ENCODE measurements at places on chromosomes 7 and 10.

GRCh38 chr10:23453465-23453864 lies 14.6 kb downstream of the OTUD1 start:
- no peak for DNase-seq

GRCh38 chr7:68511281-68511680 lies 1087.0 kb upstream of the AUTS2 start:
- DNase-seq, result no peak

- no peak for DNase-seq
These were observed at the start of gene DPY19L1 for GRCh38 chr7:35037211-35037525. TSS of gene DPY19L1 (minus strand) at chr7:35037485. CDS start at chr7:35037394, 91 bp downstream.

DNA sequence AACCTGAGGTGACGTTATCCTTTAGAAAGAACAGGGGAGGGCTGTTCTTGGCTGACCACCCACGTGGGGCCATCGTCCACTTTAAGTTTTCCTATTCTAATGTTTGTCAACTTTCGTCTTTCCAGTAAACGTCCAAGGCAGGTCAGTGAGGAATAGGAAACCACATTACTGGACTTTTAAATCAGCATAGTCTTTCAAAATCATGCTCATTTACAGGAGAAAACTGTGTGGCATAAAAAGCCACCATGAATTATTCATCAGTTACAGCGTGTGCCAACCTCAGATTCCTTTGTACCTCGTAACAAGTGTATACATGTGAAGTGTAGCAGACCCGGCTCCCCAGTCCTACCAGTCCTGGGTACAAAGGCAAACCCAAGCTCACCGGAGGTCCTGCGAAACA lies 25.1 kb upstream of the ABLIM1 start:
- no peak for DNase-seq

- no peak for DNase-seq
These were observed 10.8 kb upstream of the ZNF862 start for GRCh38 chr7:149827089-149827981.

- peak; percentile 61 for DNase-seq
These were observed 37.5 kb downstream of the GDI2 start for GRCh38 chr10:5775685-5776084.

GRCh38 chr10:90269699-90270098 lies 568.3 kb downstream of the KIF20B start:
- DNase-seq, result no peak

DNA sequence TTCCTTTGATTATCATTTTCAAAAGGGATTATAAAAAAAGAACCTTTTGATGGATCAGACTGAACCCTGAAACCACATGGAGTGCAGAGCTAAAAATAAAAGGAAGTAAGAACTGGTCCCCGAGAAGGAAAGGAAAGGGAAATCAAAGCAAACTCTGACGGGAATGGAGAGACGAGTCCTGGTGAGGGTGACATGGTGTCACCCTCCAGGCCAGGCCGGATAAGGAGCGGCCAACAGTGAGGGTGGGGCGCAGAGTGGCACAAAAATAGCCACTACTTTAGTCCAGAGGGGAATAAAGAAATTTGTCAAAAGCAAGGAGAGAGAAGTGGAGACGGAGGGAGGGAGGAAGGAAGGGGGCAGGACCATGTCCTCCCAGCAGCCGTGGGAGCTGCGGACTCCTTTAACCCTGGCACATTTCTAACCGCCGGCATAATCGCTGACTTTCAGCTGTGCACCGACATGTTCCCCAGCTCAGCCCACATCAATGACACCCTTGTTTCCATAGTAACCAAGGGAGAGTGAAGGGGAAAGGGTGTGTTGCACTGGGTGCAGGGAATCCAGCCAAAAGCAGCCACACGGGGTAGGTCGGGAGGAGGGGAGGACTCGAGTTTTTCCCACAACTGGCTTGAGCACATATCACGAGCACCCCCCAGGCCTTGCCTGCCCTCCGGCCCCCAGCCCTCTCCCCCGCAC lies 29.7 kb downstream of the TRIM8 start:
- DNase-seq, result peak; percentile 36

- DNase-seq, result no peak
These were observed 855.8 kb downstream of the GATA3 start for GRCh38 chr10:8910314-8910713.

- DNase-seq, result no peak
These were observed 24.8 kb upstream of the TRIM8 start for GRCh38 chr10:102619281-102619981.

DNA sequence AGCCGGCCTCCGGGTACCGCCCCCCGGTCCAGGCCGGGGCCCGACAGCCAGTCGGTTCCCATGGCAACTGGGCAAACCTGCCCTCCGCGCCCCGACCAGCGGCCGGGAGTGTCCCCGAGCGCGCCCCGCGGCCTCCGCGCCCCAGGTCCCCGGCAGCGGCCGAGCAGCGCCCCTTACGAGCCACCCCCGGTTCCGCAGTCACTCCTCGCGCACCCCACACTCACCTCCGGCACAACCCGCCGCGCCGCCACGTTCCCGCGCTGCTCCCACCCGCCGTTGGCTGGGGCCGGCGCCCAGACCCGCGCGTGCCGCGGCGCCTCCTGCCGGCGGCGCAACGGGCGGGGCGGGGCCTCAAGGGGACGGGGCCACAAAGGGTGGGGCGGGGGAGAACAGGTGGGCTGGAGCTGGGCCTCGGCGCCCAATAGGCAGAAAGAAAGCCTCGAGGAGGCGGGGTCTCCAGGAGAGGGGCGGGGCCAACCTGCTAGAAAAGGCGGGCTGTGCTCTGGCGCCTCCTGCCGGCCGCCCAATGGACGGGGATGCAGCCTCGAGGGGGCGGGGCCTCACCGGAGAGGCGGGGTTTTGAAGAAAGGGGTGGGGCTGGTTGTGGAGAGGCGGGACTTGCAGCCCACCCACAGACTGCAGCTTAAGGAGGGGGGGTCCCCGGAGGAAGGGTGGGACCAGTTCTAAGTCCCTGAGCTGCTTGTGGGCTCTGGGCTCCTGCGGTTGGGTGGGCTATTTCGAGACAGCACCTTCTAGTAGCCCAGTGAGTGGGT lies at the start of gene RADIL:
Gene RADIL (minus strand): TSS at position 345 of the 773 bp plus-strand sequence. CDS start 5,577 bp downstream, outside the sequence.
- DNase-seq, result peak; percentile 64

- DNase-seq, result no peak
These were observed 515 bp upstream of the SLC4A2 start for GRCh38 chr7:151058781-151059366.

GRCh38 chr7:73701357-73701995 lies 18.0 kb downstream of the STX1A start:
- no peak for DNase-seq

- no peak for DNase-seq
These were observed 22.4 kb downstream of the ADAP1 start for GRCh38 chr7:931871-932650.

DNA sequence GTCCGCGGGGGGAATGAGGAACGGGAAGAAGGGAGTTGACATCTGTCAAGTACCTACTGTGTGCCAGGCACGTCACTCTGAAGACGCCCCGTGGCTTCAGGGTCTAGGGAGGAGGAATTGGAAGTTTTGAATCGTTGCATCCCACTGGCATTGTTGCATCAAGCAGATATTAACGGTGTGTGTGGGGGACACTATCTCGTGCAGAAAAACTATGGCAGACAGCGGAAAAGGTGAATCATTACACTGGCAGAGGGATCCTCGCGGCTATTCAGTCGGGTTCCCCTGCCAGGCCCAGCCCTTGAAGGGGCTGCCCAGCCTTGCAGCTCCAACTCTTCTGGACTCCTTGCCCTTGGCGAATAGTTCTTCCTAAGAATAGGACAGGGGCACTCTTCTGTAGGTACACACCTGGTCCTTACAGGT lies 1.0 kb upstream of the KIAA1549 start:
- no peak for DNase-seq

GRCh38 chr7:106283831-106284713 lies 711 bp downstream of the NAMPT start:
- peak; percentile 17 for DNase-seq

- no peak for DNase-seq
These were observed 43.3 kb upstream of the ECHDC3 start for GRCh38 chr10:11698691-11699549.

DNA sequence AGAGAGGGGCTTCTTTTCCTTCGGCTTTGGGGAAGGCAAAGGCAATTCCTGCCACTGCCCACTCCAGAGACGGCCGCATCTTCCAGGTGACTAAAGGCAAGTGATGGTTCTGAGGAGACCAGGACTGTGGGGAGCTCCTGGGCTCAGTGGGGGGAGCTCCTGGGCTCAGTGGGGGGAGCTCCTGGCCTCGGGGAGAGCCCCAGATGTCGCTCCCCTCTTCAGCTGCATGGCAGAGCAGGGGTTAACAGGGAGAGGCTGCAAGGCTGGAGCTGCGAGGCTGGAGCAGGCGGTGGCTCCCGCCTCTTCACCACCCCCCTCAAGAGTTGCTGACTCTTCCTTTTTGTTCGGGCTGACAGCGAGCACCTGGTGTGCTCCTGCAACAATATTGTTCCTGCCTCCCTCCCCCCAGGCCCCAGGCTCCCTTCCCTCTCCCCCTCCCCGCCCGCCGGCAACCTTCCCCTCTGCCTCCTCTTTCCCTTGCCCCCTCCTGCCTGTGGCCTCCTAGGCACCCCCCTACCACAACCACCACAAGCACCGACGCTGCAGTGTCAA lies 56.3 kb upstream of the LBX1 start:
- no peak for DNase-seq

DNA sequence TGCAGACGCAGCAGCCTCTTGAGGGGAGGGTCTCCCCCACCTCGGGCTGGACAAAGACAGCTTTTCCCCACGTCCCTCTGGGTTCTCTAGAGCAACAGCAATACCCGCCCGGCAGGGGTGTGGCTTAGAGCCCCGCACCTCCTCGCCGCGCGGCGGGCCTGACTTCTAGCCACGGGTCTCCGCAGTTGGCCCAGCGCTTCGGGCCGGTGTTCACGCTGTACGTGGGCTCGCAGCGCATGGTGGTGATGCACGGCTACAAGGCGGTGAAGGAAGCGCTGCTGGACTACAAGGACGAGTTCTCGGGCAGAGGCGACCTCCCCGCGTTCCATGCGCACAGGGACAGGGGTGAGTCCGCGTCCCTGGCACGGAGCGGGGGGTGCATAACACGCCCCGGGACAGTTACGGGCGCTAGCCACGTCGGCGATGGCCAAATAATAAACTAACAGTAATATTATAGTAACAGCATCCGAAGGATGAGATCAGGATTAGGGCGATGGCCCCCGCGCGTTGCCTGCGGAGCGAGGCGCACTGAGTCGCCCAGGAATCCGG lies 1.2 kb downstream of the CYP2E1 start:
- no peak for DNase-seq

DNA sequence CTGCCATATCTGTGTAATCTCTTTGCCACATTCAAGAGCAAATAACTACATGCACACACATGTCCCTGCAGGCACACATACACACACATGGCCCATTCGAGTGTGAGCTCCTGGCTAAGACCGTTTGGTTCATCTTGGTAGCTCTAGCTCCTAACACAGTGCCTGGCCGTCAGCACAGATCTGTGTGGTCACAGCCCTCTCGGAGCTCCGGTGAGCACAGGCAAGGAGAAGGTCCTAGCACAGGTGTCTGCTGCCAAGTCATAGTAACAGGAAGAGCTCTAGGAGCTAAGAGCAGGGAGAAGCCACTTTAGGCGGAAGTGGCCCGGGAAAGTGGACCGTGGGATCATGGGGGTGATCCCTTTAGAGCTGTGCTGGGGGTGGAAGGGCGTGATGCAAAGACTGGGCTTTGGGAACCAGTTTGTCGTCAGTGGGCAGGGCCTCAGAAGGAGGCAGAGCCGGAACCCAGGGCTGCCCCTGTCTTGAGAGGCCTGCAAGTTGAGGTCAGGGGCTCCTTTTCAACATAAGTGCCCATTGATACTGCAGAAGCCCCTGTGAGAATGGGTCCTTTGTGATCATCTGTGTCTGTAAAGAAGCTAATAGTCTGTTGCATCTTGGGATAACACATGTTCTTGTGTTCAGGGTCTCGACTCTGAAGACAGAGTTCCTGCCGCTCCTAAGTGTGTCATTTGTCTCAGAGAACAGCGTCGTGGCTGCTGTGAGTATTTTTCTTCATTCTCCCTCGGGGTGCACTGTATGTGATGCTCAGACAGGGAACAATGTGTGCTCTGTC lies 16.6 kb upstream of the ARPC1B start:
- DNase-seq, result no peak

All from stimulated activated CD8-positive, alpha-beta memory T cell treated with anti-CD3 and anti-CD28 coated beads, Interleukin-15, amount 100 ng/mL, for 1 hour (primary cell).